Dermis microvascular lymphatic vessel endothelial cell (primary cell): ENCODE measurements at places on chromosomes 1 and 21. TPM values are rescaled to one million over a fixed set of nuclear protein-coding genes. Genes with fewer than 3 reads are reported as not detected.

Gene FAM151A
- not detected in 2 replicates for total RNA-seq

Gene OR6N1
- not detected in 2 replicates for total RNA-seq

Gene AGMAT
- 0.38 and 0.90 TPM in 2 replicates for total RNA-seq

Gene DDAH1
- total RNA-seq = 36.8 and 45.9 TPM in 2 replicates

Gene HSF2BP
- 0.26 and 0.38 TPM in 2 replicates for total RNA-seq

- DNase-seq = no peak
Observed at GRCh38 chr1:177427811-177428210, 257.1 kb downstream of the BRINP2 start.

GRCh38 chr1:239717097-239717917, 330.9 kb downstream of the CHRM3 start:
- DNase-seq = no peak

DNA sequence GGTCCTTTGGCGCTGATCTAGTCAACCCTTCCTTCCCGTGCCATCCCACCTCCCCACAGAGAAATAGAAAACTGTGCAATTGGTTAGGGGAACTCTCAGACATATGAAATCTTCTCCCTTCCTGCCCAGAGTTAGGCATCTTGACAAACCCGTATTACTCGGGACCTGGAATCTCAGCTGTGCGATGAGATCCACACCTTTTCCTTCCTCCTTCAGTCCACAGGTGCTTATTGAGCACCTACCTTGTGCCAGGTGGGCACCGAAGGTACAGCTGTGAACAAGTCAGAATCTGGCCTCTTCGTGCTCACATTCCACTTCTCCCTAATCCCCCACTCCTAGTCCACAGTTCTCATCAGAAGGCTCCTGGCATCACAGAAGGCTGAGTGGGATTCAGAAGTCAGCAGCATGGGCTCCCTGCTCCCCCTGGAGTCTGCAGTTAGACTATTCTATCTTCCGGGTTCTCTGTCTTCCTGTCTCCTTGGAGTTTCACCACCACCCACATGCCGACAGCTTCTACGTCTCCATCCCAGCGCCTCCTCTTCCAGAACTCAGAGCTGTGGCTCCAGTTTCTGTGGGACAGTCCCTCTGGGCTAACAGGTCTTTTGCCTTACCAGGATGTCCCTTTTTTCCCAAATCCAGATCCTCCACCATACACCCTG, 23.0 kb downstream of the KNCN start:
- no peak for DNase-seq

DNA sequence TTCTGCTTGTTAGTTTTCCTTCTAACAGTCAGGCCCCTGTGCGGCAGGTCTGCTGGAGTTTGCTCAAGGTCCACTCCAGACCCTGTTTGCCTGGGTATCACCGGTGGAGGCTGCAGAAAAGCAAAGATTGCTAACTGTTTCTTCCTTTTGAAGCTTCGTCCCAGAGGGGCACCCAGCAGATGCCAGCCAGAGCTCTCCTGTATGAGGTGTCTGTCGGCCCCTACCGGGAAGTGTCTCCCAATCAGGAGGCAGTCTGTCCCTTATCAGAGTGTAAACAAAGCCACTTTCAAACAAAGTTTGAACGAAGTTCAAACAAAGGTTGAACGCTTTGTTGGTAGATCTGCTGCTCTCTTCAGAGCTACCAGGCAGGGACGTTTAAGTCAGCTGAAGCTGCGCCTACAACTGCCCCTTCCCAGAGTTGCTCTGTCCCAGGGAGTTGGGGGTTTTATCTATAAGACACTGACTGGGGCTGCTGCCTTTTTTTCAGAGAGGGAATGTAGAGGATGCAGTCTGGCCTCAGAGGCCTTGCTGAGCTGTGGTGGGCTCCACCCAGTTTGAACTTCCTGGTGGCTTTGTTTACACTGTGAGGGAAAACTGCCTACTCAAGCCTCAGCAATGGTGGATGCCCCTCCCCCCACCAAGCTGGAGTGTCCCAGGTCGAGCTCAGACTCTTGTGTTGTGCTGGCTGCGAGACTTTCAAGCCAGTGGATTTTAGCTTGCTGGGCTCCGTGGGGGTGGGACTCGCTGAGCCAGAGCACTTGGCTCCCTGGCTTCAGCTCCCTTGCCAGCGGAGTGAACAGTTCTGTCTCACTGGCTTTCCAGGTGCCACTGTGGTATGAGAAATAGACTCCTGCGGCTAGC, 401.8 kb downstream of the SRGAP2C start:
- DNase-seq = no peak

DNA sequence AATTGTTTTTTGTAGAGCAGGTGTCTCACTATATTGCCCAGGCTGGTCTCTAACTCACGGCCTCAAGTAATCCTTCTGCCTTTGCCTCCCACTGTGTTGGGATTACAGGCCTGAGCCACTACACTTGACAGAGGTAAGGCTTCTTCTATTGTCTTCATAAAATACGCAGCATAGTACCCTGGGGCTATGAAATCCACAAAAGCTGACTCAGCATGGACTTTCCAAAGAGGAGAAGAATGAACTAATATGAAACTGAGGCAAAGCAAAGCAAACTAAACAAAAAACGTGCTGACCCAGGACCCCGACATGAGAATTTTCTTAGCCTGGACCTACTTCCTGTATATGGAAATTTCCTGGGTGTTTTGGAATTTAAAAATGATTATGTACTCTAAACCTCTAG, 18.5 kb upstream of the ATP13A2 start:
- no peak for DNase-seq

DNA sequence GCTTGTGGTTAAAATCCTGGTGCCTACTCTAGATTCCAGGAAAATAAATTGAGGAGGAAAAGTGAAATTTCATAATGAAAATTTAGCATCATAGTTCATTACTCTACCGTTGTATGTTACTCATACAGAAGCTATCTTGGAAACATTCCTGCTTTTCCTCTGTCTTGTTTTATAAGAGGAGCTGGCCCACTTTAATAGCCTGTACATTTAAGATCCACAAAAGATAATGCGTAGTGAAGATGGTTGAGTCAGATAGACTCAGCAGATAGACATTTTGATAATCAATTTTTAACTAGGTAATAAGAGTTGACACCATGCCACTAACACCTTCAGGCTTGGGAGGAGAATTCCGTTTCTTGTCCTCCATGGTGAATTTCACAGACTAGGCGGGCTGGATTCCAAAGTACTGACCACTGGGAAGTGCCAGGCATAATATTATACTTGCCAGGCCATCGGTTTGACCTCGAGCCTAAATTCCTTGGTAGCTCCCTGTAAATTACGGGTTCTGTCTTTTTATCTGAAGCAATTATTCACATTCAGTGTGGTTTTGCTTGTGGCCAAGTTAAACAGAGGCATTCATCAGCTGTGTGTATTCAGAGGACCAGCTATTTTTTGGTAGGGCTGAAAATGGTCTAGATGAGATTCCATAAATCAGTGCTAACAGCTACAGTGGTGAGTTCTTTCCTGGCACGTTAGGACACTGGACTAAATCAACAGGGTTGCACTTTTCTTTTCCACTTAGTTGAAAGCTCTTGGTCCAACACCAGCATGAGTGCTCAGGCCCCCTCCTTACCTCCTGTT, 111.9 kb upstream of the KAZN start:
- DNase-seq = no peak

- no peak for DNase-seq
Observed at GRCh38 chr1:118084400-118084799, 100.6 kb downstream of the SPAG17 start.

DNA sequence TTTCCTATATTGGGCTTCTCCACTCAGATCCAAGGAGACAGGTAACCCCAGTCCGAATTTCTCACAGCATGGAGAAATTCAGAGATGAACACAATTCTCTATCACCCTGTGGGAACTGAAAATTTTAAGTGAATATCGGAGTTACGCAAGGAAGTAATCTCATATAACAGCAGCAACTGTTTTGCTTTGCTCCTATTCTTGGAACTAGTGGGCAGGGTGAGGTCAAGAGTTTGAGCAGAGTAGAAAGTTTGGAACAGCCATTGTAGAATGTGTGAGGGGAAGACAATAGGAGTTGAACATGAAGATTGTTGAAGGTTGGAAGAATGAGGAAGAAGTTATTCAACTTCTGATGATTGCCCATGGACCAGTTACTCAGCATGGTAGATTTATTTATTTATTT, 24.3 kb upstream of the SLC35D1 start:
- no peak for DNase-seq

DNA sequence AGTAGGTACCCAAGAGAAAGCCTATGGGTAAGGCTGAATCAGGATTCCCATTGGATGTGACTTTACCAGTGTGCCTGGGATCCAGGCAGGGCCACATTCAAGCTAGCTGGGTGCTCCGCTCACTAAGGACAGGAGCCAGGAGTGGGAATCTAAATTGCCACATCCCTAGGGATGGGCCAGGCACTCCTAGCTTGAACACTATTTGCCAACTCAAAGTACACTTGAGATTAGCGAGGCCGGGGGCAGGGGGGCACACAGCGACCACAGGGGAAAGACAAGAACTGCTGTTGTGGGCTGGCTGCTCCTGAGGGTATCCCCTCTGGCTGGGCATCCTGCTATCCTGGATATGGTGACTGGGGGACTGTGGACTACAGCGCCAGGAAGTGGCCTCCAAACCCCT, 4.3 kb downstream of the SLC45A3 start:
- DNase-seq = no peak

DNA sequence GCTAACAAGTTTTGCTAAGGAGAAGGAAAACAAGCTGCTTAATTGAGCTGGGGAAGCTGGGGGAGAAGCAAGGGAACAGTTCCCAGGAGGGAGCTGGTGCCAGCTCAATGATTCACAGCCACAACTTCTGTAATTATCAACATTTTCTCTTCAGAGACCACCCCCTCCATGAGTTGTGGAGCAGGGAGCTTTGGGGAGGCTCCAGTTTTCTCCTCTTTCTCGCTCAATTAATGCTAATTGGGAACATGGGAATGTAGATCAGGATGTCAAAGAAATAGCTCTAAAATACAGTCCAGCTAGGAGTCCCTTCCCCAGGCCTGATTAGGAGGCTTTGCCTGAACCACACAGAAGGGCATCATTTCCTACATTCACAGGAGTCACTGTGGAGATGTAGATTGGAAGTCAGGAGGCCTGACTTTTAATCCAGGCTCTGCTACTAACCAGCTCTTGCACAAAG, 12.1 kb upstream of the MNDA start:
- peak; percentile 12 for DNase-seq

DNA sequence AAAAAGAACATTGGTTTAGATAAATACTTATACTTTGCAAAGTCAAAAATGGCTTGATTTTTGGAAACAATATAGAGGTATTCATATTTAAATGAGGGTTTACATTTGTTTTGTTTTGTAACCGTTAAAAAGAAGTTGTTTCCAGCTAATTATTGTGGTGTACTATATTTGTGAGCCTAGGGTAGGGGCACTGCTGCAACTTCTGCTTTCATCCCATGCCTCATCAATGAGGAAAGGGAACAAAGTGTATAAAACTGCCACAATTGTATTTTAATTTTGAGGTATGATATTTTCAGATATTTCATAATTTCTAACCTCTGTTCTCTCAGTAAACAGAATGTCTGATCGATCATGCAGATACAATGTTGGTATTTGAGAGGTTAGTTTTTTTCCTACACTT, 65.3 kb upstream of the SAMD13 start:
- DNase-seq = no peak

DNA sequence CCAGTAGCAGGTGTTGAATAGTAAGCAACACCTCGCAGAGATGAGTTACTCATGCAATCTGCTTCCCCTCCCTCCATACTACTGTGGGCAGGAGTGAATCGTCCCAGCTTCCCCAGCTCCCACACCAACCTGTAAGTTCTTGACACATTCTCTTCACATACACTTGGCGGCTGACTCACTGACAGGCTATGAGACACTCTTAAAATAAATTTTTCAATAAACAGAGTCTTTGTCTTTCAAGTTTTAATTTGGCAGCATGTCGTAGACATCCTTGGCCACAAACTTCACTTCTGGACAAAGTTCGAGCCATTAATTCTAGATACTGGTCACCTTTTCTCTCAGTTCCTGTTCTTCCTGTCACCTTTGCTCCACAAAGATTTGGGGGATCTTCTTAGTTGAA, 290.7 kb downstream of the TM2D1 start:
- DNase-seq = peak; percentile 84

DNA sequence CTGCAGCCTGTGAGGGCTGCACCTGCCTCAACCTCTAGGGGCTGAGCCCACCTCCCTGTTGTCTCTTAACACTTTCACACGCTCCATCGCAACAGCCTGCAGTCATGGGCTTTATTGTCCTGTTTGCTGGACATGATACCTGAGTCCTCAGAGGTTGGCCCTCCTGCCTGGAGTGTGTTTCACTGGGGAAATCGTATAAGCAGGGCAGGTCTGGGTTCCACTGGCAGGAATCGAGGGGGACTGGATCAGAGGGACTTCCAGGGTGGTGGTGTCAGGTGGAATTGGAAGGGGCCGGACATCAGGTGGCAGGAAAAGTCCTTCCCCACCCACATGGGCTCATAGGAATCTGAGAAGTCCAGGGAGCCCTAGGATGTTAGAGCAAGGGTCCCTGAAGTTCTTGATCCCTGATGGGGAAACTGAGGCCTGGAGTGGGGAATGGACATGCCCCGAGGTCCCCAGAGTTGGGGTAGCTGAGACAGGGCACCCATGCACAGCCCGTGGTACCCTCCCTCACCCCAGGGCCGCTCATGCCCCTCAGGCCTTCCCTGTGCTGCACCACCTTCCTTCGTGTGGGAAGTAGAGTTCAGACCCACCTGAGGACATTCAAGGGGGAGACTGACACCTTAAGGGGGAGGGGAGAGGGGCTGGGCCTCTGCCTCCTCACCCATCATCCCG, 66.6 kb downstream of the PIK3CD start:
- DNase-seq = no peak

DNA sequence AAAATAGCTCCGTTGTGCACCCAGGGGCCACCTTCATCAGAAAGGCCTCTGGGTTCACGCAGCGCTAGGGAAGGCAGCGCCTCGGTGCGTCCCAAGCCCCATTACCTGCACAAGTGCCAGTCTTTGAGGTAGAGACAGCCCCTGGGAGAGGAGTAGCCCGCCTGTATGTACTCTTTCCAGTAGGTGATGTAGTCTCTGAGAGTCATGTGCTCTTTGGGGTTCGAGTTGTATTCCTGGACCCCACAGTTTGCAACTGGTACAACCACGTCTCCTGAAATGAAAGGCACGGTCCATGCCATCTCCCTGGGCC, 601 bp downstream of the JMJD4 start:
- DNase-seq = peak; percentile 6

DNA sequence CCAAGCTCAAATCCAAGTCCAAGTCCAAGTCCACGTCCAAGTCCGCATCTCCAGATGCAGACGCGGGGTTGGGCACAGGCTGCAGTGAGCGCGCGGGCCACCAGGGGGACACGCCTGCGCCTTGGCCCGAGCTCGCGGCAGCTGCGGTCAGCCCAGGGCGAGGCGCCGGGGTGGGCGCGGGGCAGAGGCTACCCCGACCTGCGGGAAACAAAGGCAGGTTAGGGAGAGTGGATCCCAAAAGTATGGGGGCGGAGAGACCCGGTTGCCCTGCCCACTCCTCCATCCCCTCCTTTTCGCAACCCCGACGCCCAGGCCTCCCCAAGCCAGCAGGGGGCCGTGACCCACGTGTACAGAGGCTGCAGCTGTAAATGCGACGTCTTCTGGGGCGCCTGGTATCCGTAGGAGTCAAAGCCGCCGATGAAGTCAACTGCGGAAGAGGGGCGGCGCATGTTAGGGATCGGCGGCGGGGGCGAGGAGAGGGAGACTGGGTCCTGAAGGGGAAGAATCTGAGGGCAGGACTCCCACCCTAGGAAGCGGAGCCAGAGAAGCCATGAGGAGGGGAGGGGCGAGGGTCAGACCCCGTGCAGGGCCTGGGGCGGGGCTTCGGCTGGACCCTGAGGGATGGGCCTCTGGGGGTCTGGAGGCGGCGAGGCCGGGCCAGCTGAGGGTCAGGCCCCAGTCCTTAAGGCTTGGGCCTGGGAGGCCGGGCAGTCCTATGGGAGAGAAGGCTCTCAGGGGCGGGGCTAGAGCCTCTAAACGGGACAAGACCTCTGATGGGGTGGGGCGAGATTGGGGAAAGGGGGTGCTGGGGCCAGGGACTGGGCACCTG, 58.0 kb downstream of the NKAIN1 start:
- peak; percentile 37 for DNase-seq

- DNase-seq = no peak
Observed at GRCh38 chr1:197285526-197286205, 17.6 kb downstream of the CRB1 start.
